ENCODE measurements at places on chromosomes 13 and 19.

- DNase-seq: no peak
These were observed 4.7 kb downstream of the RASA3 start for GRCh38 chr13:114127473-114128347.

- DNase-seq: no peak
These were observed 114.3 kb upstream of the TDRD3 start for GRCh38 chr13:60282708-60283107.

DNA sequence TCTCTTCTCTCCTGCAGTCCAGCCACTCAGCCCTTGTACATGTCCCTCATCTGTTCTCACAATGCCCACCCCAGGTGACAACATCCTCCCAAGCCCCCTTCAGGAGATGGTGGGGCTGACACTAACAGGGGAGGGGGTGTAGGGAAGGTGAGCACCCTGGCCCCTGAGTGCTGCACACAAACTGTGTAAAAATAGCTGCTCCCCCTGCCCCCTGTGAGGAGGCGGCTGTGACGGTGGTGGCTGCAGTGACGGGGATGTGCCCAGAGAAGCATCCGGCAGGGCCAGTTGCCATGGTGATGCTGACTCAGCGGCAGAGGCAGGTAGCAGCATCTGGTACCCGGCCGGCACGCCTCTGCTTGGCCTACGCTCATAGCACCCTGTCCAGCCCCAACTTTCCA, 13.0 kb upstream of the JUND start:
- DNase-seq: no peak

- DNase-seq: peak; percentile 59
These were observed 12.1 kb upstream of the GPR4 start for GRCh38 chr19:45613926-45614725.

DNA sequence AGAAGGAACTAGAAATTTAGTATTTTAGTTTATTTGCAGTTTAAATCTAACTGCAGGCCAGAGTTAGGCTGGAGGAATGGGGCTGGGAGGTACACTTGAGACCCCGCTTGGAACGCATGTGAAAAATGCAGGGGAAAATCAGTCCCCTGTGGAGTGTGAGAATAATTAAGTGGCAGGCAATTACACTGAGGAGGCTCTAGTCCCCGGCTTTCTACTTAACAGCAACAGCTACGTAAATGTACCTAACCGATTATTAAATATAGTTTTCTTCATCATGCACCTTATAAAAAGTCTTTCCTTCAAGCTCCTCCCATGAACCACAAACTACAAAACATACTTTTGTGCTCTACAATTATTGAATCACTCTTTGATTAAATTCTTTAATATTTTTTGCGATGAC, 804 bp downstream of the ZNF708 start:
- no peak for DNase-seq

DNA sequence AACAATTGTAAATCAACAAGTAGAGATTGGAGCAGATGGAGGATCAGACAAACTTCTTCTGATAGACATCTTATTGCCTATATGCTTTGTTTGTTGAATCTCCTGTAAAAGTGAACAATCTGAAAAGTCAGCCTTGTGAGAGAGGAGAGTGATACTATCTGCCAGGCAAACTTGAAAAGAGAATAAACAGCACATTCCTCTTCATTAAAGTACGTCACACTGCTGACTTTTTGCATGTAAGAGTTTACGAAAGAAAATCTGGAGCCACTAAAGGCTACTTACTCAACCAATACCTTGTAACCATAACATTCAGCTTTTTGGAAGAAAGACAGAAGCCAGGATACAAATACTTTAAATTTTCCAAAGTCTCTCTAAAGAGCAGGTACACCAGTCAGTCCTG, 42.5 kb downstream of the EDNRB start:
- no peak for DNase-seq

- no peak for DNase-seq
These were observed 218.7 kb downstream of the KCTD12 start for GRCh38 chr13:76667551-76667950.

DNA sequence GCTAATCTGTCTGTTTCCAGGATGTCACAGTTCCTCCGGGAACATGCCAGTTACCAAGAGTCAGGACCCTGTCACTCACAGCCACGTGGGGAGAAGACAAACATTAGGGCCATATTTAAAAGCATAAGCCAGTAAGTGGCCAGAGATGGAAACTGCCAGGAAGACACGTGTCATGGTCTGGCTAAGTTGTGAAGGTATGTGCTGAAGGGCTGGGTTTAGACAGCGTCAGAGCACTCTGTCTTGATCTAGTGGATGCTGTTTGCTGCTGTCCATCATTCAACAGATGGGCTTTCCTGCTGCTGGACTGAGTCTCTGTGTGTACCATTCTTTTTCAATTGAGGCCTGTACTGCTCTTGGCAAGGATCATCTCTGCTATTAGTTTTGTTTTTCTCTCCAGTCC, 128.6 kb downstream of the HS6ST3 start:
- no peak for DNase-seq

GRCh38 chr13:69585656-69586055, 522.0 kb upstream of the ATXN8OS start:
- DNase-seq: no peak

DNA sequence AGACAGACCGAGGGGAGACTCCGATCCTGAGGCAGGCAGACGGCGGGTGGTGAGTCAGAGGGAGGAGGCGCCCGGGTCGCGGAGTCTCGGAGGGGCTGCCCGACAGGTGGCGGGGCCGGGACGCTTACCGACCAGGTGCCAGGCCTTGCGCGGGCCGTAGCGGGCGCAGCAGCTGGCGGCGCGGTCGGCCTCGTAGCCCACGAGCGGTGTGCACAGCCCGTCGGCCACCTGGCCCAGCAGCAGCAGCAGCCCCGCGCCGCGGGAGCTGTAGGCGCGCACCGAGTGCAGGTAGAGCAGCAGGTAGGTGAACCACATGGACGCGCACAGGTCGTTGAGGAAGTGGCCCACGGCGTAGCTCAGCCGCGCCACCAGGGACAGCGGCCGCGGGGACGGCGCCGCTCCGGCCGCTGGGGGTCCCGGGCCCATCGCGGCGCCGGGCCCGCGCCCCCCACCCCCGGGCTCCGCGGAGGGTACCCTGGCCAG, 367 bp downstream of the MFSD12 start:
- DNase-seq: no peak

GRCh38 chr19:30659638-30660037, 287.5 kb downstream of the ZNF536 start:
- no peak for DNase-seq

DNA sequence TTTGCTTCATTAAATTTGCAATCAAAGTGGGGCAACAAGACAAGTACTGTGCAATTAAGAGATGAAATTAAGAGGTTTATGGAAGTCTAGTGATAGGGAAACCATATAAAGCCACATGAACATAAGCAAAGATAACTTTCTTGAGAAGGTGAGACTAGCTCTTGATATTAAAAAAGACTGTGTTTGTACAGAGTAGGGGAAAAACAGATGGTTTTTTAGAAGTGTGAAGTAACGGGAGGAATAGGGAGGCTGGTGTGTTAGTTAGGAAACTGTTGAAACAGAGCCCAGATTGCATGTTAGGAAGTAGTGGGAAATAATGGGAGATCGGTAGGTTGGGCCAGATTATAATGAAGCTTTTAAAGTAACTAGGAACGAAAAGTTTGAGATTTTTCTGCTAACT, 149.8 kb upstream of the FREM2 start:
- no peak for DNase-seq

GRCh38 chr13:70310396-70311119, 202.3 kb upstream of the KLHL1 start:
- no peak for DNase-seq

- DNase-seq: peak; percentile 77
These were observed 34.4 kb downstream of the PIP5K1C start for GRCh38 chr19:3665681-3666544.

DNA sequence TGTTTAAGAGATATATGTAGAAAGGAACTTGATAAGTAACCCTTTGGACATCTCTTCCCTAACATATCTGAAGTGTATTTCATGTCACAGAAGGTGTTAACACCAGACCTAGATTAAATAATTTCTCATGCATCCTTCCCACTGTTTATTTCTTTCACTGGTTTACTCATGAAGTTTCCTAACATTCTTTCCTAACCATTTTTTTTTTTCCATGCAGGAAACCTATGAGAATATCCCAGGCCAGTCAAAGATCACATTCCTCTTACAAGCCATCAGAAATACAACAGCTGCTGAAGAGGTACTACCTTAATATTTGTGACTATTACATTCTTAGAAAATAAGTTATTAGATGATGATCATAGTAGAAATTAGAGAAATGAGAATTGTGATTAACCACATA, 28.8 kb downstream of the IPO5 start:
- DNase-seq: no peak

- DNase-seq: no peak
These were observed 12.9 kb downstream of the N4BP2L1 start for GRCh38 chr13:32415019-32415418.

- no peak for DNase-seq
These were observed 460.8 kb downstream of the KLF5 start for GRCh38 chr13:73519396-73520116.

DNA sequence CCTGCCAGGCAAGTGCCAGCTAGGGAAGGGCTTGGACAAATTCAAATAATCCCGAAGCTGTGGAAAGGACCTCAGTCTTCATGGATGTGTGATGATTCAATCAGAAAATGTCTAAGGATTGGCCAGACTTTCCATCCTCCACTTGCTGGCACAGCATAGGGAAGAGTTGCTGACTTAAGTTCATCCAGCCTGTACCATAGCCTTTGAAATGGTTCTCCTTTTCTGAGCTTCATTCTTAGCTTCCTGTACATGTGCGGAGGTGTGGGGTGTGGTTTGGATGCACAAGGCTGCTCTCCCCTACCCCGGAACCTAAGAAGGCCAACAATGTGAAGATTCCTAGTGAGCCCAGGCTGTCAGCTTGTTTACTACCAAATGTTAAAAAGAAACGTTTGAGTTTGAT, 959 bp upstream of the IGFL3 start:
- DNase-seq: no peak

DNA sequence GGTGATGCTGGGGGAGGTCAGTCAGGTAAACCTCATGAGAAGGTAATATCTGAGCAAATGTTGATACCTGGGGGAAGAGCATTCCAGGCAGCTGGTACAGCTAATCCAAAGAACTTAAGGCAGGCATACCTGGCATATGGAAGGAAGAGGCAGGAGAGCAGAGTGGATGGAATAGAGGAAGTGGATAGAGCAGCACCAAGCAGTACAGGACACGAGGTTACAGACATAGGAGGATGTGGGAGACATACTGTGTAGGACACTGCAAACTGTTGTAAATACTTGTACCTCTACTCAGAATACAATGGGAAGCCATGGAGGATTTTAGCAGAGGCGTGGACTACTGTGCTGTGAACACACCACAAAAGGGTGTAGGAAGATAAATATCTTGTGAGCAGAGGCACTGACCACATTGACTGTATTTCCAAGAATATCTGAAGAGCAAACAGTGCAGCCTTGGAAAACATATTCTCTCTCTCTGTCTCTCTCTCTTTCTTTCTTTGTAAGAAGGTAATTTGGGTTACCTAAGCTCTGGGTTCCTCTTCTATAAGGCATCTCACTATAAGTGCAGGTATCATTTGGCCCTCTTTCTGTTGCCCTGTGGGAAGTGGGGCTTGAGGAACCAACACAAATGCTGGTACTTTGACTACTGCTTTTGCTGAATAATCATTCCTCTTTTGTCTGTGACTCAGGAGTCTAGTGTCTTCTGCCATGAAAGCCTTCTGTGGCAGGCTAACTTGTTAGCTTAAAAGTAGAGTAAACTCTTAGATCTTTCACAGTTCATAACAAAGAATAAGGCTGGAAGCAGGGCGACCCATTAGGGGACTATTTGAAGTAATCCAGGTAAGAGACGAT, 238.0 kb downstream of the VWA8 start:
- no peak for DNase-seq

DNA sequence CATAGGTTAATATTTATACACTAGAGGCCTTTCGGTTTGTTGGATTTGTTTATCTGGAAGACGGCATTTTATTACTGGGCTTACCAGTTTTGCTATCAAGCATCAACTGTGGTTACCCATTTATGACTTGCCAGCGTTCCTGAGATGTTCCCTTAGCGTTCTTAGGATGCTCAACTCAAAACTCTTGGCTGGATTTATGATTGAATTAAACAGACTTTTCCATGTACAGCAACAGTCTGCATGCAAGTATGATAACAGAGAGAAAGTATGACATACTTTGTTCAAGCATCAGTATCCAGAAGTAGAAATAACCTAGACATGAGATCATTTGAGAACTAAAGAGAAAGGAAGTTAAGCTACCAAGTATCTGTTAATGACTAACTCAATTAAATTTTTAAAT, 29.9 kb upstream of the RNF113B start:
- DNase-seq: no peak

DNA sequence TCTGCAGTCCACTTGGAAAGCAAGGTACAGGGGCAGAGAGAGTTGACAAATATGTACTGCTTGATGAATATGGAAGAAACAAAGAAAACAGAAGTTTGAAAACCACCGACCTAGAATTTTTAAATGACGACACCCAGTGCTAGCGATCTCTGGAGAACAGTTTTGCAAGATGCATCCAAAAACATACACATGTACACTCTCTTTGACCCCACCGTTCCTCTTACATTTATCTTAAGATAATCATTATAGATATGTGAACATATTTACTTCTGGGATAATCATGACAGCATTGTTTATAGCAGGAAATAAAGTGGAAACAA, 40.8 kb upstream of the IGSF23 start:
- no peak for DNase-seq

GRCh38 chr19:17183271-17183761, 31.8 kb upstream of the USE1 start:
- peak; percentile 30 for DNase-seq

DNA sequence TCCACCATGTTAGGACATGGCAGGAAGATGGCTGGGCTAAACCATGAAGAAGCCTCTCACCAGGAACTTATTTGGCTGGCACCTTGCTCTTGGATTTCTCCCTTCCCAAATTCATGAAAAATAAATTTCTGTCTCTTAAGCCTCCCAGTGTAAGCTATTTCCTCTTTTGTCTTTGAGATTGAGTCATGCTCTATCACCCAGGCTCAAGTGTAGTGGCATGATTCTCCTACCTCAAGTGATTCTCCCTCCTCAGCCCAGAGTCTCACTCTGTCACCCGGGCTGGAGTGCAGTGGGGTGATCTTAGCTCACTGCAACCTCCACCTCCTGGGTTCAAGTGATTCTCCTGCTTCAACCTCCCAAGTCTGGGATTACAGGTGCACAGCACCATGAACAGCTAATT, 12.6 kb downstream of the ZNF888 start:
- no peak for DNase-seq

DNA sequence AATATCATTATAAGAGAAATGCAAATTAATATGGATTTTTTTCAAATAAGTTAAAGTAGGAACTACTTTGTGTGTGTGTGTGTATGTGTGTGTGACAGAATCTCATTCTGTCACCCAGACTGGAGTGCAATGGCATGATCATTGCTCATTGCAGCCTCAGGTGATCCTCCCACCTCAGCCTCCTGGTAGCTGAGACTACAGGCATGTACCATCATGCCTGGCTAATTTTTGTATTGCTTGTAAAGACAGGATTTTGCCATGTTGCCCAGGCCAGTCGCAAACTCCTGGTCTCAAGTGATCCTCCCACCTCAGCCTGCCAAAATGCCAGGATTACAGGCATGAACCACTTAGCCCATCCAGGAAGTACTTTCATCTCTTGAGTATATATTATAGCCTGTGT, 3.2 kb upstream of the ERVV-2 start:
- DNase-seq: no peak
